Urothelium cell line (cell line): ENCODE measurements at places on chromosomes 6 and 20.
A peak's percentile ranks its signal among the peaks of the same experiment; 100 is the strongest.

DNA sequence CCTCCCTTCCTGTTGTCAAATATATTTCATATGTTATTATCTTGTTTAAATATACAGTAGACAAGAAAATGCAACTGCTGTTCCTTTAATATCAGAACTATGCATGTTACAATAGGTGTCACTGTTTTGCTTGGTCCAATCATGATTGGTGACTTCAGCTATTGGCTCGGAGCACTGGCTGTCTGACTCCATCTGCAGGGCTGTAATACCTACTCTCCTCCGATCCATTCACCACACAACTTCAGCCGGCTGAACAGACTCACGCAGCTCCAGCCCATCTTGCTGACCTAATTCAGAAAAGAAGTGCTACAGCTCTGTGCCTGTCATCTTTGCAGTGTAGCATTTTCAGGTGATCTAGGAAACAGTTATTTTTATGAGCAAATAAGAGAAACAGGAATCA, at the start of gene BTBD3:
Gene BTBD3 (plus strand): TSS at position 231 of the 400 bp plus-strand sequence. CDS start 383 bp downstream, outside the sequence.
- DNase-seq = no peak

DNA sequence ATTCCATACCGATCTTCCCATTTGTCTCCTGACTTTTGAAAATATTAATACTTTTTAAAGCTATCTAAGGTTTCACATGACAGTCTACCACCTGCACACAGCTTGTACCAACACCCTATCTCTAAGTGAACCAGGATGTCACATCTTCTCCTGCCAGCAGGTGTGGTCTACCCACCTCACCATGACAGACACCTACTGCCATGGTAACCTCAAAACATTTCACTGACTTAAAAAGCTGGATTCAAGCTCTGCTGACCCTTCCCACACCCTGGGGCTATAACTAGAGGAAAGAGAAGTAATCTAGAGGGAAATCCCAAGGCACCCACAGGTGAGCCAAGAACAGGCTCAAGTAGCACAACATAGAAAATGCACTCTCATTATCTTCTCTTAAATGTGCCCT, 1.2 kb downstream of the SLC17A3 start:
- no peak for DNase-seq

GRCh38 chr6:150231525-150231850, 88.6 kb downstream of the PPP1R14C start:
- no peak for DNase-seq

GRCh38 chr6:35035481-35036030, 105.6 kb downstream of the TCP11 start:
- DNase-seq = no peak

- no peak for DNase-seq
Observed at GRCh38 chr20:62570897-62571668, 71.2 kb upstream of the SLCO4A1 start.

GRCh38 chr6:125231133-125231532, 70.6 kb downstream of the HDDC2 start:
- DNase-seq = no peak

DNA sequence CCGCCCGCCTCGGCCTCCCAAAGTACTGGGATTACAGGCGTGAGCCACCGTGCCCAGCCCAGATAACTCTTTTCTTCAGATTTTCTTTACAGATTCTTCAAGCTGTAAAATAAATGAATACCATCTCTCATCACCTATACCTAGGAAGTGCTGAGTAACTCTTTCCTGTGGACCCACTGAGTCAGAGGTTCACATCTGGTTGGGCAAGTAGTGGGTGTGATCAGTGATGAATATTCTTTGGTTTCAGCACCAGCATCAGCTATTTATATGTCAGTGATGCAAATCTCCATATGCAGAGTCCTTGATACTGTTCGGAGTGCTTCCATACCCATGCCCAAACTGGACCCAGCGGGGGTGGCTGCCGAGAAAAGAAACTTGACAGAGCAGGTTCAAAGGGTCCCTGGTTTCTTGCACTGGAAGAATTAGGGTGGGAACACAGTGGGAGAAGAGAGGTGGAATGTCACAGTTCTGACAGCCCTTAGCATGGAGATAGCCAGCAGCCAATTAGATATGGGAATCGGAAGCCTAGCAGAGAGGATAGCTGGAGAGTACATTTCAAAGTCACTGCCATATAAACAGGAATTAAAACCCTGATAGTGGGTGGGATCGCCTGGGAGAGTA, 64.9 kb upstream of the DDR1 start:
- no peak for DNase-seq

- DNase-seq = no peak
Observed at GRCh38 chr20:25066386-25066785, 8.4 kb upstream of the ACSS1 start.

DNA sequence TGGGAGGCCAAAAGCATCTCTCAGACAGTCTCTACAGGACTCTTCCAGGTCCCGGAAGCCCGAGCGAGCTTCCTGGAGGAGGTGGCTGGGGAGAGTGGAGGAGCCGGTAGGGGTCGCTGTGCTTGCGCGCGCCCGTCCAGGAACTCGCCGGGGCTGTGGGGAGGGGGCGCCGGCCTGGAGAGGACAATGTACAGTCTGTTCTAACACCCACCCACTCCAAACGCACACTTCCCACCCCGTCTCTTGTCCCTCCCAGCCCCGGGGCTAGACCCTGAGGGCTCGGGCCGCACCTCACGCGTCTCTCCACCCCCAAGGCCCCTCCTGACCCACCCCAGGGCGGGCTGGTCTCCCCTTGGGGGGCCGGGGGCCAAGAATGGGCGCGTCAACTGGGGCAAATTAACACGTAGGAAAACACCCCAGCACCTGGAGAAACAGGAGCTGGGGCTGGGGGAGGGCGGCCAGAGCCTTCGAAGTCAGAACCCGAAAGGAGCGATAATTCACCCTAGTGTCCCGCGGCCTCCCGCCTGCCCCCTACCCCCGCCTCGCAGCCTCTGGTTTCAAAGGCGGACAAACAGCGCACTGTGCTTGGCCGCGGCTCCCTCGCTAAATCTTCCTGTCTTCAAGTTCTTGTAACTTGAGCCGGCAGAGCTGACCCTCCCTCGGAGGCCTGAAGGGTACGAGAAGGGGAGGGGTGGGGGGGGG, 103.2 kb upstream of the FOXP4 start:
- DNase-seq = peak; percentile 67

DNA sequence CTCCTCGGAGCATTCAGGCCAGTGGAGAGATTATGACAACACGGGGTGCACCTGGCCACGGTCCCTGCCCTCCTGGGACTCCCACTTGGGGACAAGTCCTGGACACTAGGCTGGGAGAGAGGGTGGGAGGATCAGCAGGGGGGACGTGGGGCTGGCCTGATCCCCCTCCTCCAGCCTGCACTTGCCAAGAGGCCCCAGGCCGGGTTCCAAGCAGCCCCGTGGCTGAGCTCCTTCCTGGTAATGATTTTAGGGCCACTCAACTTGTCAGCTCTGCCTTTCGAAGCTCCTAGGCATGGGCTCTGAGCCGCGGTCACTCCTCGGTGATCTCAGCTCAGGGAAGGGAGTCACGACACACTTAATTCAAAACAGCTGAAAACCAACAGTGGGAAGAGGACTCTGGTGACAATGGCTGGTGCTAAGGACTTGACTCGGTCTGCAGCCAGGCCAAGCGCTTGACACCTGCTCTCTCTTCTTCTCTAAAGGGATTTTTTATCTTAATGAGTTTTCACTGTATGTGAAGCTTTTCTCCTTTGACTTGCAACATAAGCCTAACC, 161.7 kb downstream of the BMP7 start:
- DNase-seq = no peak

- no peak for DNase-seq
Observed at GRCh38 chr6:122853259-122853995, 64.4 kb downstream of the SMPDL3A start.
